ENCODE measurements at places on chromosomes 7 and 10. TPM values are rescaled to one million over a fixed set of nuclear protein-coding genes. Genes with fewer than 3 reads are reported as not detected.
A peak's percentile ranks its signal among the peaks of the same experiment; 100 is the strongest.

- no peak for DNase-seq
- H3K27ac ChIP-seq, result no peak overlapping the region
- H3K36me3 ChIP-seq, result no peaks in the 10 kb centered on the region
- H3K4me1 ChIP-seq, result no peaks in the 10 kb centered on the region
- H3K4me3 ChIP-seq, result no peak overlapping the region
Observed at GRCh38 chr10:71081912-71082311, 130.5 kb upstream of the UNC5B start.

DNA sequence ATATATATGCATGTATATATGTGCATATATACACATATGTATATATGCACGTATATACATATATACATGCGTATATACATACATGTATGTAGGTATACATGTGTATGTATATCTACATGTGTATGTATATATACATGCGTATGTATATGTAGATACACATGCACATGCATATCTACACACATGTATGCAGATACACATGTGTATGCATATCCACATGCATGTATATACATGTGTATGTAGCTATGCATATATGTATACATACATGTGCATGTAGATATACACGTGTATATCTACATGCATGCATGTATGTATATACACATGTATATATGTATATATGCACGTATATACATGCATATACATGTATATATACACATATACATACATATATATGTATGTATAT, 95.8 kb upstream of the STEAP4 start:
- H3K36me3 ChIP-seq, result no peaks in the 10 kb centered on the region
- H3K27ac ChIP-seq, result no peak overlapping the region
- peaks cover 2% of the 10 kb centered on the region for H3K27me3 ChIP-seq
- no peak overlapping the region for H3K4me3 ChIP-seq
- H3K4me1 ChIP-seq, result no peaks in the 10 kb centered on the region
- DNase-seq, result no peak

- H3K27ac ChIP-seq, result no peak overlapping the region
- H3K4me3 ChIP-seq, result no peak overlapping the region
Observed at GRCh38 chr7:19920166-19920565, 146.7 kb upstream of the TMEM196 start.

- H3K27ac ChIP-seq, result no peak overlapping the region
- H3K27me3 ChIP-seq, result peaks cover under 1% of the 10 kb centered on the region
- no peak for DNase-seq
- H3K4me1 ChIP-seq, result no peaks in the 10 kb centered on the region
- H3K4me3 ChIP-seq, result no peak overlapping the region
Observed at GRCh38 chr10:47403446-47404318, 19.6 kb upstream of the ZNF488 start.

DNA sequence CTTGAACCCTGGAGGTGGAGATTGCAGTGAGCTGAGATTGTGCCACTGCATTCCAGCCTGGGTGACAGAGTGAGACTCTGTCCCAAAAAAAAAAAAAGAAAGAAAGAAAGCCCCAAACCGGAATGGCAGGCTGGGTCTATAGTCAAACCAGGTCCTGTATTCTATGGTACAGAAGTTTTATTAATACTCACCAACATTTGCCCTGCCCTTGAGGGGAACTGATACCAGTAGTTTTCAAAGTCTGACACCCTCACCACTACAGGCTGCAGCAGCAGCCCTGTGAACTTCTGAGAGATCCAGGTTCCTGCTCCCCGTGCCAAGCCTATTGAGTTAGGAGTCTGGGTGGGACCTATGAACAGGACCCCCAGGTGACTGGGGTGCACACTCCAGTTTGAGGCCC, 80.6 kb downstream of the RGS10 start:
- no peak overlapping the region for H3K4me3 ChIP-seq
- H3K27ac ChIP-seq, result no peak overlapping the region
- H3K27me3 ChIP-seq, result no peaks in the 10 kb centered on the region
- DNase-seq, result no peak
- H3K36me3 ChIP-seq, result no peaks in the 10 kb centered on the region

GRCh38 chr10:22659866-22660265, 54.5 kb downstream of the PIP4K2A start:
- peaks cover 90% of the 10 kb centered on the region for H3K4me1 ChIP-seq
- DNase-seq, result no peak
- H3K27ac ChIP-seq, result peak overlapping the region; percentile 99
- H3K36me3 ChIP-seq, result peaks cover 26% of the 10 kb centered on the region
- peak overlapping the region; percentile 3 for H3K4me3 ChIP-seq
- H3K27me3 ChIP-seq, result no peaks in the 10 kb centered on the region

DNA sequence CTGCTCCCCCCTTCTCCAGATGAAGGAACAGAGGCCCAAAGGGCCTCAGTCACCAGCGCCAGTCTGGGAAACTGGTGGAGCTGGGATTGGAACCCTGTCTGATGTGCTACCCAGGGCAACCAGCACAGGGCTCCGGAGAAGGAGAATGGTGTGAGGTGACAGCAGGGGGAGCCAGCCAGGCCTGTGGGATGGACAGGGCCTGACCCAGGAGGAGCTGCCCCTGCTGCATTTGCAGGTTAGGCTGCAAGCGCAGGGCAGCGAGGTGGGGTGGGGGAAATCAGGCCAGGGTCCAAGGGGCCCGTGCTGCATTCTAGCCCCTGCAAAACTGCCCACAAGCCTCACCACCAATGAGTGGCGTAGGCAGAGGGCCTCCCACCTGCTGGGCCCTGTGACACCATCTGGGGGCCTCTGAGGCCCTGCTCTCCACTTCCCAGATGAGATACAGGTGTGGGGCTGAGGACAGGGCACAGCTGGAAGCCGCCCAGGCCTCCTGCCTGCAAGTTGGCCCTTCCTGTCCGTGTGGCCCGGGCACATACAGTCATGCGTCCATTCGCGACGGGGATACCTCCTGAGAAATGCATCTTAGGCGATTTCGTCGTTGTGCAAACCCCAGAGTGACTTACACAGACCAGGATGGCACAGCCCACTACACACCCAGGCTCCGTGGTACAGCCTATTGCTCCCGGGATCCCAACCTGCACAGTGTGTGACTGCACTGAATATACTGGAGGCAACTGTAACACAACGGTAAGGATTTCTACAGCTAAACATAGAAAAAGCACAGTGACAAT, 45.3 kb downstream of the RASGEF1A start:
- H3K27ac ChIP-seq, result no peak overlapping the region
- no peak for DNase-seq
- peaks cover 20% of the 10 kb centered on the region for H3K4me1 ChIP-seq
- peaks cover 2% of the 10 kb centered on the region for H3K27me3 ChIP-seq

DNA sequence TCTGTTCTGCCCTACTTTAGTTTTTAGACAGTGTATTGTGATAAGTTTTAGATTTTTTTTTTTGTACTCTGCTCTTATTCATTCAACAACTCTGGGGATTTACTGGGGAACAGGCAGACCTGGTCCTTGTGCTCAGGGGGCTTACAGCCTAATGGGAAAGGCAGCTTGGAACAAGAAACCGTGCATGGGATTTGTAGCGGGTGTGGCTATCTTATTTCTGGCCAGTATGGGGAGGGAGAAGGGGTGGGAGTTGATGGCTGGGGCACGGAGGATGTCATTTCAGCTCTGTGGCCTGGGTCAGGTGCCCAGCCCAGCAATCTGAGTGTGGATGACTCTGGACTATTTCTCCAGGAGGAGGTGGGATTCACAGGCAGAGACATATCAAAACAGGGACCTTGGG, 47.0 kb downstream of the GRK5 start:
- H3K27me3 ChIP-seq, result no peaks in the 10 kb centered on the region
- peaks cover 36% of the 10 kb centered on the region for H3K4me1 ChIP-seq
- DNase-seq, result no peak
- no peaks in the 10 kb centered on the region for H3K36me3 ChIP-seq

DNA sequence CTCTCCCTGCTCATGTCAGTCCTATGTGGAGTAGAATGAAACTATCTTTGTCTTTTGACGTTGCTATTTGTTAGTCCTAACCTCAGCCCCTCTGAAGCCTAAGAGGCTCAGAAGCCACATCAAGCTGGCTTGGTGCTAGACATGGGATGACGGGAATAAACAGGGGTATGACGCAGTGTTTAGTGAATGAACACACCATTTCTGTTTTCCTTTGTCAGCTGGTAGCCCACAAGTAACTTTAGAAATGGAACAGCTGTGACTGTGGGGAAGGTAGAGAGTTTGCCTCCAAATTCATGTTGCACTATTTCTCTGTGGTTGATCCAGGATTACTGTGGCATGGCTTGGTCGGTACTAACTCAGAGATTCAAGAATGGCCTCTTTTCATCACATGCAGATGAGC, 31.3 kb downstream of the COX15 start:
- H3K4me1 ChIP-seq, result no peaks in the 10 kb centered on the region
- no peak for DNase-seq
- peaks cover 25% of the 10 kb centered on the region for H3K36me3 ChIP-seq
- no peaks in the 10 kb centered on the region for H3K27me3 ChIP-seq
- no peak overlapping the region for H3K27ac ChIP-seq
- H3K4me3 ChIP-seq, result no peak overlapping the region

DNA sequence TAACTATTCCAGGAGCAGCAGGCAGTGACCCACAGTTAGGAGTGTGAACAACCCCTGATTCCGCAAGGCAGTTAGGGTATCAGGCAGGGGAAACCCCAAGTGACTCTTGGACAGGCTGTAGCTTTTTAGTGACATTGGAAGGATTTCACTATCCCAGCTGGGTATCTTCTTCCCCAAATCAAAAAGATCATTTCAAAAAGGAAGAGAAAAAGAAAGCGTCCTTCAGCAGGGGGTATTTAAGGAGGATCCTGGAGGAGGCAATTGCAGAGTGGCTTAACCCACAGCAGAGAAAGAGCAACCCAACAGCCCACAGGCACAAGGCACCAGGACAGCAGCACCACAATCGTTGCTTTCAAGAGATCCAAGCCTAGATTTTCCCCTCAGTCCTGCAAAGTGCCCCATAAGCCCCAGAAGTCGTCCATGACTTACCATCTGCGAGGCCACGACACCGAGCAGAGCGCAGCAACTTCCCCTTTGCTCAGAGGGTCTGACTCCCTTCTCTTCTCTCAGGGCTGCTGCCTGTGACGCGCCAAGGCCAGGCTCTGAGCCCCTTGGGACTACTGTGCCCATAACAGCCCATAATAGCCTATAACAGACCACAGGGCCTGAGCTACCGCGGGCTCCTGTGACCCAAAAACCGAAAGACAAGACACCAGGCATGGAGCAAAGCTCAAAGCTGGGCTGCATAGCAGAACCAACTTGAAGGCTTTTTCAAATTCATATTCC, 19.8 kb downstream of the PIK3AP1 start:
- H3K4me3 ChIP-seq, result no peak overlapping the region
- no peak overlapping the region for H3K27ac ChIP-seq
- no peaks in the 10 kb centered on the region for H3K27me3 ChIP-seq
- H3K4me1 ChIP-seq, result peaks cover 10% of the 10 kb centered on the region
- no peak for DNase-seq

DNA sequence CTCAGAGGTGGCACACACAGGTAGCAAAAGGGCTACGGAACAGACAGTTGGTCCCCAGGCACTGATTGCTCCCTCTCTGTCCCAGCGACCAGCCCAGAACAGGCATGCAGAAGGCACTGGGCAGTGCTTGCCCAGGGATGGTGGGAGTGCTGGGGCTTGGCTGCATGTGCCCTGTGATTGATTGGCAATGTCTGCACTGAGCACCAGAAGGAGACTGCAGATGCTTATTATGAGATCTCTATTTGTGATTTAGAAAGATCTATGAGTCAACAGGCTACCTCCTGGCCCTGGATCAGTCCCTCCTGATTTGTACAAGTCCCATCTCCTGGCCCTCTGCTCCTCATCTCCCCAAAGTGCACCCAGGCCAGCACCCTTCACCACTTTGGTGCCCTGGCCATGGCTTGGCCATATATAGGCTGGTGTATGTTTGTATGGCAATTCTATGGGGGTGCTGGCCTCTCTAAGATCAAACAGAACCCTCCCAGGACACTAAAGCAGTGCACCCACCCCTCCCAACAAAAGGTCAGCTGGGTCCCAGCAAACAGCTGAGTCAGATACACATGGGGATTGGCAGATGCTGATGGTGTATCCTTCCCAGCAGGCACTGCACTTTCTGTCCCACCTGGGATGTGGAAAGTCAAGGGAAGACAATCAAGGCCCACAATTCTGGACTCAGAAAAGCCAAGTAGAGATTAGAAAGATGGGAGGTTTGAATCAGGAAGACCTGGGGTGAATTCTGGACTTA, 30.9 kb downstream of the CAMK2B start:
- no peak overlapping the region for H3K27ac ChIP-seq
- H3K4me1 ChIP-seq, result no peaks in the 10 kb centered on the region
- peaks cover 26% of the 10 kb centered on the region for H3K27me3 ChIP-seq
- no peak overlapping the region for H3K4me3 ChIP-seq
- no peaks in the 10 kb centered on the region for H3K36me3 ChIP-seq

DNA sequence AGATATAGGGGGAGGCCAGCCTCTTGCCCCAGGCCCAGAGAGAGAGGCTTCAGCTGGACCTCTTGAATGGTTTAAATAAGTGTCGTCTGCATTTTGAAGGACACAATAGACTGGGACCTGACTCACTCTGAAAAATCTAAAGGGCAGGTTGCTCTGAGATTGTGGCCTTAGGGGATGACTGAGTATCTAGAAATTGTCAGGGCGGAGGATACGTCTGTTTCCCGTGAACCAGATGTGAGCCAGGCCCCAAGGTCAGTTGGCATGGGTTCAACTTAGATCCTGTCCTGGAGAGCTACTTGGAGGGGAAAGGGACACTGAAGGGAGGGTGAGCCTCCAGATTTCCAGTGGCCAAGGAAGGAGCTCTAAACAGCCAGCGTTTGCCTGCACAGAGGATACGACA, 110.2 kb downstream of the CHN2 start:
- no peak overlapping the region for H3K4me3 ChIP-seq
- H3K27me3 ChIP-seq, result no peaks in the 10 kb centered on the region
- no peak for DNase-seq
- no peaks in the 10 kb centered on the region for H3K36me3 ChIP-seq
- no peaks in the 10 kb centered on the region for H3K4me1 ChIP-seq

DNA sequence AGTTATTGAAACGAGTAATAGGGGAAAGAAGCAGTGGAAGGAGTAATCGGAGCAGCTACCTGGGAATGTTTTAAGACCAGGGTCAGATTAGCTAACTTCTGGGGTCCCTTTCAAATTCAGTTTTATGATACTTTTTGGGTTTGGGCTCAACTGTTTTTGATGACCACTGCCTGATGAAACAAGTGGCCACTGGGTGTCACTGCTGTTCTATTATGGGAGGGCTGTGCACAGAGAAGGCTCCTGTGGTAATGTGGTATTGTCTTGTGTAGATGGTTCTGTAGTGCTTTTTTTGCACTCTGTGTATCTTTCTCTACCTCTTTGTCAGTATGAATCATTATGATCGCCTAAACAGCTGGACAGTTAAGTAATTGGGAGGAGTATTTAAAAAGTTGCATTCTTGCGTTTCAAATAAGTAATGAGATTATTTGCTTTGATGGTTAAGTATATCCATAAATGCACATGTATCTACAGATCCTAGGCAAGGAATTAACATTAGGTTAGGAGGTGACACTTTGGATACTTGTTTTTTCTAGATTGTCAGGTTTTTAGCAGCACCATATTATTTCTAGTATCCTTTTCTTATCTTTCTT, 128.4 kb downstream of the ABCA13 start:
- no peak overlapping the region for H3K27ac ChIP-seq
- no peak overlapping the region for H3K4me3 ChIP-seq
- peak; percentile 69 for DNase-seq
- no peaks in the 10 kb centered on the region for H3K27me3 ChIP-seq
- no peaks in the 10 kb centered on the region for H3K36me3 ChIP-seq
- H3K4me1 ChIP-seq, result peaks cover 2% of the 10 kb centered on the region

CFAP46 gene
- total RNA-seq, result not detected

PAPOLB gene
- total RNA-seq, result not detected

TRIM73 gene
- 6.4 TPM for total RNA-seq

BTRC gene
- total RNA-seq, result 11.6 TPM

ECHS1 gene
- 50.7 TPM for total RNA-seq

PLA2G12B gene
- not detected for total RNA-seq

LLCFC1 gene
- not detected for total RNA-seq

PGAM2 gene
- total RNA-seq, result not detected

SEMA4G gene
- 1.2 TPM for total RNA-seq

MSMB gene
- total RNA-seq, result not detected

IQUB gene
- total RNA-seq, result 0.09 TPM

Measured in activated CD8-positive, alpha-beta T cell treated with anti-CD3 and anti-CD28 coated beads for 36 hours (primary cell).